ENCODE measurements at places on chromosomes 1 and 21.

DNA sequence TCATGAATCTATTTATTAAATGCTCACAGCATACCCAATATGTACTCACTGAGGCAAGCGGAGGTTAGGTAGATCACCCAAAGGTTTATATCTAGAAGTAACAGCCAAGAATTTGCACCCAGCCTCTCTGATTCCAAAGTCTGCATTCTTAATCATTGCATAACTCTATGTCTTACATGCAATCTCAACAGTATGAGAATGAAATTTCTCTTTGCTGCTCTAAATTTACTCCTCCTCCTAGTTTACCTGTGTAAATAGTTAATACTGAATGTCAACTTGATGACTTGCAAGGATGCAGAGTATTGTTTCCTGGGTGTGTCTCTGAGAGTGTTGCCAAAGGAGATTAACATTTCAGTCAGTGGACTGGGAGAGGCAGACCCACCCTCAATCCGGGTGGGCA, 840.6 kb downstream of the BRINP3 start:
- DNase-seq: no peak

GRCh38 chr1:224591326-224591725, 24.8 kb upstream of the CNIH3 start:
- no peak for DNase-seq

DNA sequence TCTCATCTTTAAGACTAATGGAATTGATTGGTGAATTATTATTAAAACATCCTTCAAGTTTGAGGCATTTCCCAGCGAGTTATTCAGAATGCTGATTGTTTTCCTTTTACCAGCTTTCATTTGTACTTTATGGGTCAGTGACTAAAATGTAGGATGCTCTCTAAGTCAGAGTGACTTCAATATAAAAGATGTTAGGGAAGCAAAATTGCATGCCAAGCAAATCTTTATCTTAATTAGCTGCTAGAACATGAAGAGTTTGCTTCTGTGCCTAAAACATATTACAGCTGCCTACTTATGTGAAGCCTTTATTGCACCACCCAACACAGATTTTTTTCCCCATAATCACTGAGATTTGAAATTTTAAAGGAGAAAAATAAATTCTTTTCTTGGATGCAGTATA, 79.8 kb upstream of the CYYR1 start:
- no peak for DNase-seq

DNA sequence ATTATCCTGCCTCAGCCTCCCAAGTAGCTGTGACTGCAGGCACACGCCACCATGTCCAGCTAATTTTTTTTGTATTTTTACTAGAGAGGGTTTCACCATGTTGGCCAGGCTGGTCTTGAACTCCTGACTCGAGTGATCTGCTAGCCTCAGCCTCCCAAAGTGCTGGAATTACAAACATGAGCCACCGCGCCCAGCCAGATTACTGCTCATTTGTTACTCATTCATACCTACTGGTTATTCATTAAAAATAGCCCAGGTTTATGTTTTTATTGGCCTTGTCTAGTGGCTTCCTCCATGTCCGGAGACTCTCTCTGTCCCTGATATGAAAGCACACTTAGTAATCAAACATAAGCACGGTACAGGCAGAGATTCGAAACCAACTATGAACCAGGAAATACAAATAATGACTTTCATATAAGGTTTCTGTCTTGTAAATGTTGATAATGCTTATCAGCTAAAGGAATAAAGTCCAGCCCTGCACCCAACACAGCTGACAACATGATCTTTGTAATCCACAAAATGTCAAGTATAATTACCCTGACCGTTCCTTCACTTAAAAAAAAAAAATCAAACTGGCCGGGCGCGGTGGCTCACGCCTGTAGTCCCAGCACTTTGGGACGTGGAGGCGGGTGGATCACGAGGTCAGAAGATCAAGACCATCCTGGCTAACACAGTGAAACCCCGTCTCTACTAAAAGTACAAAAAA, 50.4 kb upstream of the CXADR start:
- no peak for DNase-seq

DNA sequence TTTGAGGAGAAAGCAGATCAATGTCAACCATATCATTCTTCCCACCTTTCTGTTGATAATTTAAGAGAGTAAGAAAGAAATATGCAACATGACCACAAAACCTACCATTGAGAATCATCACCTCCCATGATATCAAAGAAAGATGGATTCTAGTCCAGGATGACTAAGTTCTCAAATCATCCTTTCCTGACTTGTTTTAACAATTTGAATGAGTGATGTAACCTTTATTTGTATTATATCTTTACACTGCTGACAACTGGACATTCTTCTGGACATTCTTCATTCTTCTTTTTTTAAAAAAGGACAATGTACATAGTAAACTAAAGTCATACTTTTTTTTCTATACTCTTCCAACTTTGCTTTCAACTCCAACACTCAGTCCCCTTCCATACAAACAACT, 9.5 kb downstream of the PSMB4 start:
- no peak for DNase-seq

- DNase-seq: no peak
Observed at GRCh38 chr1:187848321-187848720, 1019.6 kb downstream of the PLA2G4A start.

- no peak for DNase-seq
Observed at GRCh38 chr1:224559981-224560728, 56.0 kb upstream of the CNIH3 start.

DNA sequence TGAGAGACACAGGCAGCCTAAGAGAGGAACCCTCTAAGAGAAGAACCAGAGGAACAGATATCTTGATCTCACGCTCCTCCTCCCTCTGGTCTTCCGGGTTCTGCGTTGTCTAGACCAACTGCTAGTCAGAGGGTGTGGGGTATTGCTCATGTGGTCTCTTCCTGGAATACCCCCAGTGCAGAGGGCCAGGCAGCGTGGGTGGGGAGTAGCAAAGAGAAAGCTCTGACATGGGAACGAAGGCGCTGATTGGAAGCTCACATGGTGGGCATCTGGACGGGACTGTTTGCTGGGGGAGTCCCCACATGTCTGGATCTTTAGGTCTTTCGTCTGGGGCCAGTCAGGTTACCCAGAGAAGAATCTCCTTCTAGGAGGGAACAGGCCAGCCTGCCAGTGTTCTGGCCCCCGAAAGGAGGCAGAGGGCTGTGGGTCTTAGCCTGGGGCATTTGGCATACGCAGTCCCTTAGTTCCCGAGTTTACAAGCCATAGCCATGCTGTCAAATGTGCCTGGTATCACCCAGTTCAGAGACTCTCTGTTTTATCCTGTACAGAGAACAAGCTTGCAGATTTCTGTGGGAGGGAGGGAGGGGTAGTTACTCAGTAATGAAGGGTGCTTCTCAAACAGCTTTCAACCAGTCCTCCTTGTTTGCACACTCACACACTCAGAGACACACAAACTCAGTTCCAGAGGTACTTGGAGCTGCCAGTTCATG, 18.3 kb upstream of the IL6R start:
- DNase-seq: no peak

DNA sequence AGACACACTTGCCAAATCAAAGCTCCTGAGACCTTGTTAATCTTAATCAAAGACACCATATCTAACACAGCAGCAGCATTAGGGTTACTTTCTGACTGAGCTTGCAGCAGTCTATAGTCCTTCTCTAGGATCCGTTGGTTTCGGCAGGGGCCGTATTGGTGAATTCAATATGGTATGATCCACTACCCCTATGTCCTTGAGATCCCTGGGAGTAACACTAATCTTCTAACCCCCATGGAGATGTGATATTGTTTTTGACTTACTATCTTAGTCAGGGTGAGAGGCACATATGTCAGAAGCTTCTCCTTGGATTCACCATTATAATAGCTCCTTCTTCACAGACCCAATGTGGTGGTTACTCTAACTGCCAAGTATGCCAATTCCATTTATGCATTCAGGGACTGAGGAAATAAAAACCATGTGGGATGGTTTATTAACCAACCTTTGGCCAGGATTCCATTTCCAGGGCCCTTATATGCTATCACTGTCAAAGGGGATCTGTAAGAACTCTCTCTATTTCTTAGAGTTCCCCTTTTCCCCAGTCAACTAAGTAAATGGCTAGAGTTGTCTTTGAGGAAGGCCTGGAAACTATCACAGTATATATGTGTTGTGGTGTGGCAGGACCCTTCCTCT, 673.6 kb upstream of the USP24 start:
- DNase-seq: no peak

- no peak for DNase-seq
Observed at GRCh38 chr1:17108360-17108759, 10.9 kb downstream of the PADI2 start.

- no peak for DNase-seq
Observed at GRCh38 chr1:28087614-28088167, 719 bp downstream of the EYA3 start.

- no peak for DNase-seq
Observed at GRCh38 chr1:215132156-215132555, 49.6 kb downstream of the KCNK2 start.

- DNase-seq: no peak
Observed at GRCh38 chr1:58896246-58897183, 112.7 kb upstream of the JUN start.

DNA sequence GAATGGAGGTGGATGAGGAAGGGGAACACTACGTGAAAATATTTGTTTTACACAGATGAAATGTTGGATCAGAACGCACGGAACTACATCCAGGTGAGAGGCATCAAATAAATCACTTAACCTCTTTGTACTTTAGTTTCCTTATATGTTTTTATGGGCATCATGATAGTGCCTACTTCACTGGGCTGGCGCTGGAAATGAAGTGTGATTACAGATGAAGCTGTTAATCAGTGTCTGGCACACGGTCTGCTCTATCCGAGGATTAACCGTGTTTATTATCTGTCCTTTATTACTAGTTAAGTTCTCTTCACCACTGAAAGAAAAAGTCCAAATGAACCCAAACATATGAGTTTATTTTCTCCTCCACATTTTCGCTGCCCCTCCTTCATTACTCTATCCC, 96.0 kb upstream of the TRABD2B start:
- no peak for DNase-seq

DNA sequence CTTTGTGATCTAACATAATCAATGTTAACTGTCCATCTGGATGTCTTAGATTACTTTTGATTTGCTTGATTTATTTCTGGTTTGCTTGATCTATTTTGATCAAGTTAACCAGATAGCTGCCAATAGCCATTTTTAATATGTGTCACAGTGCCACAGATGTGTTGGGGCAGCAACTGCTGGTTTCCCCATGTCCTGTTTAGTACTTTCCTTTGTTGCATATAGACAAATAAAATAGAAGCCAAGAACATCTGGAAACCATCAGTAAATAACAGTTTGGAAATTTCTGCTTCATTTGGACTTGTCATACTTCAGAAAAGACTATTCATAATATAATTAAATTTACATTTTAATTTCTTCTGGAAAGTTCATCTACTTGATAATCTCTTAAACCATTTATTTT, 145.6 kb upstream of the C21orf91 start:
- no peak for DNase-seq

GRCh38 chr1:46193285-46193684, 4.9 kb downstream of the POMGNT1 start:
- DNase-seq: no peak

- DNase-seq: no peak
Observed at GRCh38 chr1:107116306-107116790, 24.5 kb upstream of the NTNG1 start.

GRCh38 chr1:103901072-103901471, 151.4 kb downstream of the AMY1C start:
- DNase-seq: no peak

GRCh38 chr21:46151261-46151988, 4.0 kb downstream of the FTCD start:
- DNase-seq: no peak

- DNase-seq: no peak
Observed at GRCh38 chr1:20439282-20439681, 46.7 kb downstream of the CAMK2N1 start.

DNA sequence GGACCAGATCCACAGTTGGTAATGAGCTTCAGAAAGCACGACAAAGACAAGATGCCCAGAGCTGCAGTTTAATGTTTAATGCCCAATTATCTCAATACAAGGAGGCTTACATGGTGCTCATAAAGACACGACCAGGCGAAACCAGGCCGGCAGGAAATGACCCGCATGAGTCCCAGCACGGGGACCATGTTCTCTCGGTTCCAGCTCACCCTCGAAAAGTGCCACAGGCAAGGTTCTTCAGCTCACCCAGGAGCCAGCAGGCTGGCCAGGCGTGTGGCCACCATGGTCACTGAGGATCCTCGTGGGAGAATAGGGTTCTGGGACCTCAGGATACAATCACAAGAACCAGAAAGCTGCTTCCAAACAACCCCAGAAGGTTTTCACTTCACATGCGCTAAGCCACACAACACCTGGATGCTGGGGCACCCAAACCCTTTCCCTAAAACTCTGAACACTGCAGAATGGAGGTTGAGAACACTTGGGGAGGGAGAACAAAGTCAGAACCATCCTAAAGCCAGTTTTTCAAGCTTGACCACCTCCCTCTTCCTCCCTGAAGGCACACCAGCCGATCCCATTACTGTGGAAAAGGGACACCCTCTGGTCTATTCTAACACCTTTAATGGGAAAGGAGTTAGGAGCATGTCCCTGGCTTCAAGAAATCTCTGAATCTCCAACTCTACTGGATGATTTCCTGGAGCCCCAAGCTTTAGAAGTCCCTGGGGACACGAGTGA, 22.6 kb upstream of the ASAP3 start:
- DNase-seq: no peak

GRCh38 chr21:29025328-29025713, 853 bp downstream of the USP16 start:
- no peak for DNase-seq

DNA sequence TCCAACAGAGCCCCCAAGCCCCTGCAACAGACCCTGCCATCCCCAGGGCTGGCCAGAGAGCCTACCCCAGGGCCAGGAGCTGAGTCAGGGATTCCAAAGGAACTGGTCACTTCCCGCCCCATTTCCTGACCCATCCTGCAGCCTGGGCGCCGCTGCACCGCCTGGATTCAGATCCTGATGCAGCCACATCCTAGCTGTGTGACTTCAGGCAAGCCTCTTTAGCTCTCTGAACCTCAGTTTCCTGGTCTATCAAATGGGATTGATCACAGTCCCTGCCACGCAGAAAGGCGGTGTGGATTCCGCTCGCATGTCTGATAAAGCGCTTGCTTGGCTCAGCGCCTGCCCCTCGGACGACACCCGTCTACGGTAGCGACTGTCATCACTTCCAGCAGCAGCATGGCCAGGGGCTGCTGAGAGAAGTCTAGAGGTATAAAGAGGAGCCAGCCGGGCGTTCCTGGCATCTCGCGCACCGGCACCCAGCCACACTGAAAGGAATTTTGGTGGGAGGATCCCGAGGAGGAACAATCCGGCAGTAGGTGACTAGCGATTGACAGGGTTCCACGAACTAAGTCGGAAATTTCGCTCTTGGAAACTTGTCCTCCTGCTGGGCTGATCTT, 10.1 kb downstream of the EPHA2 start:
- no peak for DNase-seq

DNA sequence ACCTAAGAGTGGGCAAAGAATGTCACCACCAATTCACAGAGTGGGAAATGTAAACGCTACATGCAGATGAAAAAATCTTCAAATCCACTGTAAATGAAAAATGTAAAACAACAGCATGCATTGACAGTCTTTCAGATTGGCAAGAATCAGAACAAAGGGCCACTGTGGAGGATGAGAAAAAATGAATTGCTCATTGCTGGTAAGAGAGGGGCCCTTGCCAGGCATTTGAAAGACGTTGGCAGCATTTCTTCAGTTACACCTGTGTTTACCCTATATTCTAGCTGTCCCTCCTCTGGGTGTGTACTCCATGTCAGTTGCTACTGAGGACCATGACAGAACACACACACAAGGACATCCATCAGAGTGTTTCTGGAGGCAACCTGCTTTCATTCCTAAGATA, 25.8 kb upstream of the AADACL3 start:
- DNase-seq: no peak

- no peak for DNase-seq
Observed at GRCh38 chr21:22961258-22961657, 1963.0 kb downstream of the NCAM2 start.

All from cortex of kidney (tissue), 1 donor.